ENCODE measurements at places on chromosomes 12 and 14.

DNA sequence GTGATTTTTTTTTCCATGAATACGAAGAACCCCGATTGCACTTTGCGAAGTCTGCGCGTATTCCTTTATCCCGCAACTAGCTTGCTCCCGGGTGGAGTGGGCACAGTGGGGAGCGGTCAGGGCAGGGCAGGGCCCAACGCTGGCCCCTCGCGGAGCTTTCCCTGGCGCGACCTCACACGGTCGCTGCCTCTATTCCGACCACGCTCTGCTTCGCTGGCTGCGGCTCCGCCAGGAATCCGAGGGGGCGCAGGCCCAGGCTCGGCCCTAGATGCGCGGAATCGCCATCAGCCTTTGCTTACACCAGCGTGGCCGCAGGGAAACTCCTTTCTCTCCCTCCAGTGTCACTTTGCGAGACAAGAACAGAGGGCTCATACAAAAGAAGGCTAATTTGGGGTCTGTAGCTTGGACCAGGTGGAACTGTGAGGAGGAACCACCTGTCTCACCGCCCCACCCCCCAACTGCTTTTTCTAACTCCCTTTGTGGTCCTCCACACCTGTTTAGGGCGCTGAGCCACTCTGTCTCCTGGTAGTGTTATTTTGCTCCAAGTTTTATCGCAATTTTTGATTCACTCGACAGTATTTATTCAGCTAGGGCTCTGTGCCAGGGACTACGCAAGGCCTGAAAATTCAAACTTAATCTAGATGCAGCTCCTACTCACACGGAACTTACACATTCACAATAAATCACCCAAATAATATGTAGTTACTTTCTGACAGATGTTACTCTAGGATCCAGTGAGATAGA is 3.1 kb upstream of the NKX2-1 start:
- DNase-seq, result no peak

DNA sequence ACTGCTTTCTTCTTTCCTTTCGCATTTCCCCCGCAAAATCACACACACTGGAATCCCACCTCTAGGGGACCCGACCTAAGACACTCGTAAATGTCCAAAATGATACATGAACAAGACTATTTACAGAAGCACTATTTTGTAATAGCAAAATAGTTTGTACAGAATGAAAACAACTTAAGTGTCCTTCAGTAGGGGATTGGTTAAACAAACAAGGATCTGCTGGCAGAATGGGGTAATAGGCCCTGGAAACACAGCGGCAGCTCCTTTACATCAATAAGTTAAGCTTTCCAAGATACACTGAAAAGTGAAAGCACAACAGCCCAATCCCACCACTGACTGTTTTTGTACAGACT is 48.8 kb downstream of the LTBP2 start:
- no peak for DNase-seq

GRCh38 chr14:37550511-37550910 is 44.5 kb downstream of the FOXA1 start:
- DNase-seq, result no peak

- DNase-seq, result no peak
These were observed 29.3 kb upstream of the DAAM1 start for GRCh38 chr14:59159169-59159568.

GRCh38 chr12:132838410-132839080 is 9.9 kb upstream of the GOLGA3 start:
- DNase-seq, result no peak

DNA sequence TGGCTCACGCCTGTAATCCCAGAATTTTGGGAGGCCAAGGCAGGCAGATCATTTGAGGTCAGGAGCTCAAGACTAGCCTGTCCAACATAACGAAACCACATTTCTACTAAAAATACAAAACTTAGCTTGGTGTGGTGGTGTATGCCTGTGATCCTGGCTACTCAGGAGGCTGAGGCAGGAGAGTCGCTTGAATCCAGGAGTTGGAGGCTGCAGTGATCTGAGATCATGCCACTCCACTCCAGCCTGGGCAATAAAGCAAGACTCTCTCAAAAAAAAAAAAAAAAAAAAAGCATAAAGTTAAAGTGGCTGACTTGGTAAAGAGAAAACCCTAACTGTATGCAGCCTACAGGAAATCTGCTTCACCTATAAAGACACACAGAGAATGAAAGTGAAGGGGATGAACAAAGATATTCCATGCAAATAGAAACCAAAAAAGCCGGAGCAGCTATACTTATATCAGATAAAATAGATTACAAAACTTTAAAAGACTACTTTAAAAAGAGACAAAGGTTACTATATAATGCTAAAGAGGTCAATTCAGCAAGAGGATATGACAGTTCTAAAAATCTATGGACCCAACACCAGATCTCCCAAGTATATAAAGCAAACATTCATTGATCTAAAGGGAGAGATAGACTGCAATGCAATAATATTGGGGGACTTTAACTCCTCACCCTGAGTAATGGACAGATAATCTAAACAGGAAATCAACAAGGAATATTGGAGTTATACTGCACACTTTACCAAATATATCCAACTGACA is 4.1 kb downstream of the CLEC2B start:
- no peak for DNase-seq

GRCh38 chr14:61927060-61927459 is 164.8 kb downstream of the SNAPC1 start:
- DNase-seq, result no peak

All from sciatic nerve (tissue), 2 donors.